CD4-positive, alpha-beta T cell (primary cell): ENCODE measurements at places on chromosomes 4 and X. TPM values are rescaled to one million over a fixed set of nuclear protein-coding genes. Genes with fewer than 3 reads are reported as not detected.

Gene ERVMER34-1
- total RNA-seq = not detected

Gene STS
- total RNA-seq = 0.50 TPM

Gene CHRDL1
- total RNA-seq = not detected

Gene SHROOM4
- total RNA-seq = not detected

Gene CD99
- 170 TPM for total RNA-seq

Gene AMOT
- 1.6 TPM for total RNA-seq

Gene PCYT1B
- not detected for total RNA-seq

Gene IL13RA1
- 0.78 TPM for total RNA-seq

Gene IL21
- total RNA-seq = 0.08 TPM

Gene ETDB
- not detected for total RNA-seq

Gene NPNT
- not detected for total RNA-seq

Gene BANK1
- total RNA-seq = 0.22 TPM

Gene SLC34A2
- total RNA-seq = not detected

- H3K4me1 ChIP-seq = no peaks in the 10 kb centered on the region
- H3K36me3 ChIP-seq = no peaks in the 10 kb centered on the region
- no peaks in the 10 kb centered on the region for H3K27me3 ChIP-seq
- no peak for DNase-seq
Observed at GRCh38 chr4:20367446-20367845, 115.7 kb downstream of the SLIT2 start.

- H3K27ac ChIP-seq = no peak overlapping the region
- no peak for DNase-seq
- no peaks in the 10 kb centered on the region for H3K36me3 ChIP-seq
- H3K27me3 ChIP-seq = no peaks in the 10 kb centered on the region
Observed at GRCh38 chrX:95885074-95885473, 799.6 kb upstream of the DIAPH2 start.

- no peaks in the 10 kb centered on the region for H3K27me3 ChIP-seq
- H3K36me3 ChIP-seq = no peaks in the 10 kb centered on the region
- H3K4me1 ChIP-seq = no peaks in the 10 kb centered on the region
- no peak overlapping the region for H3K27ac ChIP-seq
- DNase-seq = no peak
Observed at GRCh38 chr4:120855307-120856001, 67.1 kb downstream of the PRDM5 start.

- H3K27ac ChIP-seq = no peak overlapping the region
- no peak overlapping the region for H3K4me3 ChIP-seq
- no peak for DNase-seq
- H3K27me3 ChIP-seq = no peaks in the 10 kb centered on the region
- no peaks in the 10 kb centered on the region for H3K36me3 ChIP-seq
- H3K4me1 ChIP-seq = no peaks in the 10 kb centered on the region
Observed at GRCh38 chr4:38290366-38290765, 330.2 kb downstream of the PTTG2 start.

DNA sequence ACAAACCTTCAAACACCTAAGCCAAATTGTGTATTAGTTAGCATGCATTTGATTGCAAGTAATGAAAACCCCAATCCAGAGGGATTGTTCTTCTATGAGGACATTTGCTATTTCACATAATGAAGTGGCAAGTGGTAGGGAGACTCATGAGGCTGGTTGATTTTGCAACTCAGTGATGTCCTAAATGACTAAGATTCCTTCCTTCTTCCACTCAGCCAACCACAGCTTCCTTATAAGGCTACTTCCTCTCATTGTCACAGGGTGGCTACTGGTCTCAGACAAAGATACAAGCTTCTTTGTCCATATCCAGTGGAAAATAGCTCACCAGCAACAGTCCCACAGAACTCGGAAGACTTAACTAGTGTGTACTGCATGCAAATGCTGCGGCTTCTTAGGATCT, 5.3 kb upstream of the OTC start:
- no peaks in the 10 kb centered on the region for H3K36me3 ChIP-seq
- no peak for DNase-seq
- H3K27me3 ChIP-seq = peaks cover 7% of the 10 kb centered on the region
- no peak overlapping the region for H3K4me3 ChIP-seq
- no peak overlapping the region for H3K27ac ChIP-seq

DNA sequence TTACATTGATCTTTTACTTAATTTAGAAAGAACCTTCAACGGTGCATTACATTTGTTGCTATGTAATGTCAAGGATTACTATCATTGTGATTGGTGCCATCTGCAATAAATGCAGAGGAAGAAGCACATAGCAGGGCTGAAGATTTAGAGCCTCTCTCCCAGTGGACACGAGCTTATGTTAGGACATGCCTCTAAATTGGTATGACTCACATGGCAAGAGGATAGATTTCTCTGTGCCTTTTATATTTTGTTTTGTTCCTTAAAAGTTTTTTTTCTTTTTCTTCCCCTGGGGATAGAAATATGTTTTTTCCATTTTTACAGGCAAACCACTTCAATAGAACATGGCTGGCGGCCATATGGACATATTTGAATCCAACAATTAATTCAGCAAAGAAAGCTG, 205.0 kb upstream of the HAND2 start:
- H3K36me3 ChIP-seq = no peaks in the 10 kb centered on the region
- DNase-seq = no peak
- H3K4me1 ChIP-seq = no peaks in the 10 kb centered on the region

GRCh38 chr4:23747281-23747735, 142.5 kb downstream of the PPARGC1A start:
- no peak for DNase-seq
- H3K4me1 ChIP-seq = no peaks in the 10 kb centered on the region
- no peak overlapping the region for H3K27ac ChIP-seq

- H3K4me1 ChIP-seq = no peaks in the 10 kb centered on the region
- no peak for DNase-seq
- no peak overlapping the region for H3K27ac ChIP-seq
- H3K4me3 ChIP-seq = no peak overlapping the region
Observed at GRCh38 chrX:3244955-3245354, 101.5 kb downstream of the MXRA5 start.

- no peaks in the 10 kb centered on the region for H3K27me3 ChIP-seq
- H3K36me3 ChIP-seq = no peaks in the 10 kb centered on the region
- no peak overlapping the region for H3K27ac ChIP-seq
- H3K4me1 ChIP-seq = no peaks in the 10 kb centered on the region
Observed at GRCh38 chr4:124322234-124323065, 390.1 kb downstream of the ANKRD50 start.

DNA sequence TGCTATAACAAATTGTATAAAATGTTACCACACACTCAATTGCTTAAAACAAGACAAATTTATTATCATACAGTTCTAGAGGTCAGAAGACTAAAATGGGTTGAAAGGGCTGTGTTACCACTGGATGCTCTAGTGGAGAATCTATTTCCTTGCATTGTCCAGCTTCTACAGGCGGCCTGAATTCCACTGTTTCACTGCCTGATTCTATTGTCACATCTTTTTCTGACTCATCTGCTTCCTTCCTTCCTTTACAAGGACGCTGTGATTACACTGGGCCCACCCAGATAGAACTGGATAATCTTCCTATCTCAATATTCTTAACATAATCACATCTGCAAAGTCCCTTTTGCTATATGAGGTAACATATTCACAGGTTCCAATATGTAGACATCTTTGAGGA, 19.4 kb upstream of the ARMCX1 start:
- no peaks in the 10 kb centered on the region for H3K27me3 ChIP-seq
- DNase-seq = no peak
- H3K4me1 ChIP-seq = no peaks in the 10 kb centered on the region
- no peaks in the 10 kb centered on the region for H3K36me3 ChIP-seq
- no peak overlapping the region for H3K27ac ChIP-seq
- no peak overlapping the region for H3K4me3 ChIP-seq

DNA sequence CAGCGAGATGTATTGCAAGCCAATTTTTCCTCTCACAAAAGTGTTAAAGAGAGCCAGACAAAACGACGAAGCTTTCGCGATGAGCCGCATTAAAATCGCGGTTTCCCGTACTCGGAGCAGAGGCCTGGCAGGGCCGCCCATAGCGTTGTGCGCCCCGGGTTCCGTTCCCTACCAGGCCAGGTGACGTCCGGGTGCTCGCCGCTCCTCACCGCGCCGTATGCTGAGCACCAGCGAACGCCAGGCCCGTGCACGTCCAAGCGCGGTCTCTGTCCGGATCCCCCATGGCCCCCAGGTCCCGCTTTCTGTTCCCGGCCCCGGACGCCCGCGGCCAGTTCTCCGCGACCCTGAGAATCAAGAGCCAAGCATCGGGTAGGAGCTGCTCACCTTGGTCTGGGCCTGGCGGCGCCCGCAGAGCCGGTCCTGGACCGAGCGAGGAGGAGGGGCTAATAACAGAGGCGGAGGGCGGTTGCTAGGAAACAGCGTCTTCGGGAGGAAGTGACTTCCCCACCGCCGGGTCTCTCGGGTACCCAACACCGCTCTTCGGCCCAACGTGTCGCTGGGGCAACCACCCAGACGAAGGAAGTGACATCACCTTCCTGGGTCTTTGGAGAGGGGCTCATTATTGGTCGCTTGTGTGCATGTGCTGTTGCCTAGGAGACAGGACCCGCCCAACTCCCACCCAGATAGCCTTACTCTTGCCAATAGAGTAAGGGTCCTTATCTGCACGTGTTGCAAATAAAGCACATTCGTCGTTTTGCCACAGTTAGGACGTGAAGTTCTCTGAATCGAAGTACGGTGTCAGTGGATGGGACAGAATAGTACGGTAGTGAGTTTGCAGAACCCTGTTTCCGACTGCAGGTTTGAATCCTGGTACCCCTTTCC, at the start of gene MAP9:
MAP9 (minus strand) TSS at position 579 of the 882 bp plus-strand sequence. CDS start 1,115 bp downstream, outside the sequence.
- peaks cover 6% of the 10 kb centered on the region for H3K36me3 ChIP-seq
- no peaks in the 10 kb centered on the region for H3K4me1 ChIP-seq

DNA sequence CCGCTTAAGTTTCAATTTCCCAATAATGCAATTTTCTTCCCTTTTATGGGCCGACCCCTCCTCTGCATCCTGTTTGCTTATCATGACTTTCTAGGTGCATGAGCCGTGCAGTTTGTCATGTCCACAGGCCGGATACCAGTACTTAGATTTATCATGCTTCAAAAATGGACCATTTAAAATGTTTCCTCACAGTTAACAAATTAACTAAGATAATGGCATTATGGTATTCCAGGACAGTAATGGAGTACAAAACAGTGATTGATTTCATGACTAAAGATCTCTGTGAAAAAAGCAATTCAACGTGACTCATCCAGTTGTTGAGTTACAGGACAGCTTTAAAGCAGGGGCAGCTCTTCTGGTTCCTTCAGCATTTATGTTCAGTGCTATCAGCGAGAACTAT, 23.0 kb downstream of the SNX25 start:
- no peaks in the 10 kb centered on the region for H3K27me3 ChIP-seq
- H3K4me1 ChIP-seq = peaks cover 8% of the 10 kb centered on the region
- H3K36me3 ChIP-seq = no peaks in the 10 kb centered on the region
- no peak for DNase-seq

DNA sequence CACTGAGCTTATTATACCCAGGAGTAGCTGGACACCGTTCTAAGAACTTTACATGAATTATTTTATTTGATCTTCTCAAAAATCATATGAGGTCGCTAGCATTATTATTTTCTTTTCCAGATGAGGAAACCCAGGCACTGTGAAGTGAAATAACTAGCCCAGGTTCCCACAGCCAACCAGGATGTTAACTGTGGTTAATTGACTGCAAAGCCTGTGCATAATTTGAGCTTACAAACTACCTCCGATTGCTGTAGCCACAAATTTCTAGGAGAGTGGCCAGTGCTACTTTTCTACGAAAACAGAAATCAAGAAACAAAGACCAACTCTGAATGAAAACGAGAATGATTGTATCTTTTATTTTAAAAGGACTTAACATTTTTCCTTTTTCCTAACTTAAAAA, 27.2 kb downstream of the SPRY1 start:
- H3K27ac ChIP-seq = no peak overlapping the region
- H3K4me3 ChIP-seq = no peak overlapping the region
- H3K27me3 ChIP-seq = no peaks in the 10 kb centered on the region
- no peak for DNase-seq

- H3K27me3 ChIP-seq = no peaks in the 10 kb centered on the region
- H3K4me3 ChIP-seq = no peak overlapping the region
- H3K4me1 ChIP-seq = no peaks in the 10 kb centered on the region
- DNase-seq = no peak
- H3K27ac ChIP-seq = no peak overlapping the region
Observed at GRCh38 chr4:124481123-124481522, 231.4 kb downstream of the ANKRD50 start.

- H3K36me3 ChIP-seq = peaks cover 19% of the 10 kb centered on the region
- no peak for DNase-seq
- H3K27ac ChIP-seq = no peak overlapping the region
- H3K4me1 ChIP-seq = peaks cover 4% of the 10 kb centered on the region
Observed at GRCh38 chr4:4428966-4429875, 42.3 kb downstream of the NSG1 start.

- H3K4me1 ChIP-seq = no peaks in the 10 kb centered on the region
- H3K36me3 ChIP-seq = no peaks in the 10 kb centered on the region
Observed at GRCh38 chr4:148330724-148331123, 111.5 kb downstream of the NR3C2 start.

- H3K4me1 ChIP-seq = no peaks in the 10 kb centered on the region
- no peak for DNase-seq
- no peak overlapping the region for H3K27ac ChIP-seq
Observed at GRCh38 chr4:39626261-39626660, 12.4 kb downstream of the SMIM14 start.

GRCh38 chr4:59818656-59819055, 1381.5 kb upstream of the ADGRL3 start:
- peak; percentile 5 for DNase-seq
- H3K27me3 ChIP-seq = no peaks in the 10 kb centered on the region
- H3K36me3 ChIP-seq = no peaks in the 10 kb centered on the region

- H3K4me1 ChIP-seq = no peaks in the 10 kb centered on the region
- peaks cover 47% of the 10 kb centered on the region for H3K36me3 ChIP-seq
- H3K27me3 ChIP-seq = no peaks in the 10 kb centered on the region
- DNase-seq = no peak
- no peak overlapping the region for H3K27ac ChIP-seq
- no peak overlapping the region for H3K4me3 ChIP-seq
Observed at GRCh38 chr4:4470208-4470607, 71.6 kb downstream of the STX18 start.

DNA sequence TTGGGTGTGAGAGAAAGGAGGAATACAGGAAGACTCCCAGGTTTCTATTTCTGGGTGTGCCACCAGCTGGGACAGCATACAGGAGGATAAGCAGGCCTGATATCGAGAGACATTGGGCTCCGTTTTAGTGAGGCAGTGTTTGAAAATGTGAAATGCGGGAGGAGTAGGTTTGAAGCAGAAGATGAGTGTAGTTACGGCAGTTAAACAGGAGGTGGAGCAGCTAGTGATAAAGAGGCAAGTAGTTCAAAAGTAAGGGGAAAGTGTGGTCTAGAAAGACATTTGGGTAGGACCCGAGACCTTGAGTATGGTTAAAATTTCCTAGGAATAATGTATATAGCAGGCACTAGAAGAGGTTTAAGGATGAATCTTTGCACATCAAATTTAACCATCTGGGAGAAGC, 42.4 kb downstream of the DCUN1D4 start:
- no peaks in the 10 kb centered on the region for H3K27me3 ChIP-seq
- DNase-seq = no peak
- no peaks in the 10 kb centered on the region for H3K4me1 ChIP-seq
- no peak overlapping the region for H3K4me3 ChIP-seq

- H3K27ac ChIP-seq = no peak overlapping the region
- DNase-seq = no peak
- H3K4me3 ChIP-seq = no peak overlapping the region
- H3K4me1 ChIP-seq = peaks cover 19% of the 10 kb centered on the region
Observed at GRCh38 chrX:65532016-65532415, 2.6 kb downstream of the LAS1L start.

- H3K27ac ChIP-seq = no peak overlapping the region
- no peaks in the 10 kb centered on the region for H3K36me3 ChIP-seq
- H3K4me1 ChIP-seq = no peaks in the 10 kb centered on the region
- no peak overlapping the region for H3K4me3 ChIP-seq
- H3K27me3 ChIP-seq = no peaks in the 10 kb centered on the region
- DNase-seq = no peak
Observed at GRCh38 chr4:36761607-36762006, 480.2 kb downstream of the DTHD1 start.
